ENCODE measurements at places on chromosomes 11 and 22.

DNA sequence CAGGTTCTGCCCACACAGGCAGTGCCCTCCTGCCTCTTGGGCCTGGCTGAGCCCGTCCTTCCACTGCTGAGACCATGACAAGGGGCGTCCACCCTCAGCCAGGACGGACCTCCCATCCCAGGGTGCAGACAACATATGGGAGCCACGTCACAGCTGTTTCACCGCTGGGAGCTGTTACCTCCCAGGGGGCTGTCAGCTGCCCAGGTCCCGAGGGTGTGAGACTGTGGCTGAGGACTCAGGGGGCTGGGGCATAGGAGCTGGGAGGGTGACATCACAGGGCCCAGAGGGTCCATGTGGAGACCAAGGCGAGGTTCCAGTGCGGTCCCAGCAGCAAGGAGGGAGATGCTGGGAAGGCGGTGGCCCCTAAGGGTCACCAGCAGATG lies 17.9 kb upstream of the CTSD start:
- DNase-seq: no peak

GRCh38 chr22:30984317-30984716 lies 15.3 kb downstream of the TUG1 start:
- DNase-seq: no peak

DNA sequence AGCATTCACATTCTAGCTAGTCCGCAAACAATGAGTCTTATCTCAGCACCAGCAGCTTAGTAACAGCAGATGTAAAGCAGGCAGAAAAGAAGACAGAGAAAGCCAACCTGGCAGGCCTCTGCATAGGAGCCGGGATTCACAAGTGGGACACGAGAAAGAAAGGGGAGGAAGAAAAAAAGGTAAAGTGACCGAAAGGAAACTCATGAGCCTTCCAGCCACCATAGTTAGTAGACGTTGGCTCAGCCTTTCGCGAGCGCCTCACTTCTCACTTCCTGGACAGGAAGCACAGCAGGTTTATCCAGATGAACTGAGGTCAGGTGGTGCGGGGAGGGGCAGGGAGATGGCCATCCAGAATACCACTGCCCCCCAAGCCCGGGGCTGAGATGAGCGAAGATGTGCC lies 19.7 kb upstream of the KAT5 start:
- DNase-seq: no peak

GRCh38 chr11:99068832-99069231 lies 48.1 kb downstream of the CNTN5 start:
- no peak for DNase-seq

DNA sequence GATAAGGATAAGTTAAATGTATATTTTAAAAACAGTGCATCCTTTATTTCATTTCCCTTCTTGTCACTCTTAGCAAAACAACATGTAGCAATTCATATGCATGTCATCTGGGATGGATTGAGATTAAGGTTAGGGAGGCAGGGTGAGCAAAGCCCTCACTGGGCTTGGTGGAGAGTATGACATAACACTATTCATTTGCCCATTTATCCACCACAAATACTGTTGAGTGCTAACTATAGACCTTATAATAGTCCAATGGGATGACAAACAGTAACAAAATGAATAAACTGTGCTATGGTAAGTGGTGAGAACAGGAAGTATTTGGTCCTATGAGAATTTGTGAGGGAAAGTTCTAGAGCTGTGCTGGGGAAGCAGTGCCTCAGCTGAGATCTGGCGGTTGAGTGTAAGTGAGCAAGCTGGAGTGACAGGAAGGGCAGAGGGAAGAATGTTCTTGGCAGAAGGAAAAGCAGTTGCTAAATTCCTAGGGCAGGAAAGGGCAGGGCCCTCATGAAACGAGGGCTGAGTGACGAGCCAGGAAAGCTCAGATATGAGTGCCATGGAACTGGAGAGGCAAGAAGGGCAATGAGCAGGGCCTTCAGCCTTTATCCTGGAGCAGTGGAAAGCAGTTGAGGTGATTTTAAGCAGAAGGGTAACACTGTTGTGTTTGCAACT lies 6.7 kb downstream of the HSD17B12 start:
- DNase-seq: no peak

GRCh38 chr11:76336597-76336996 lies 44.3 kb downstream of the THAP12 start:
- DNase-seq: no peak

- no peak for DNase-seq
Measured at GRCh38 chr11:394858-395655, 1.0 kb downstream of the PKP3 start.
